GM12892 (cell line): ENCODE measurements at places on chromosomes 5 and 9.

DNA sequence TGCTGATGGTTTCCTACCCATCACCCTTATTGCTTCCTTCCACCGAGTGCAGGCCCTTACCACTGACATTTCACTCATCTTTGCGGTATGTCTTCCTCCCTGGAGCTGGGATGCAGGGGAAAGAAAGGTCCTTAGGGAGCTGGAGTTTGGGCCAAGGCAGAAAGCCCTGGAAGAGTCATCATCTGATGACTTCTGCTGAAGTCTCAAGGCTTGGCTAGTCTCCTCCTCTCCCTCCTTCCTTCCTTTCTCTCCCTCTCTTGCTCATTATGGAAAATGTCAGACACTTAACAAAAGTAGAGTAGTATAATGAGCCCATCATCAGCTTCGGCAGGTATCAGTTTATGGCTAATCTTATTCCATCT is 40.0 kb downstream of the LARP1 start:
- no peak for DNase-seq

GRCh38 chr5:146291421-146292074 is 47.1 kb upstream of the POU4F3 start:
- peak; percentile 5 for DNase-seq

- DNase-seq, result no peak
Measured at GRCh38 chr9:36126016-36126730, 10.4 kb upstream of the GLIPR2 start.

- DNase-seq, result no peak
Measured at GRCh38 chr9:98806394-98807035, 955 bp upstream of the GALNT12 start.

GRCh38 chr5:128579639-128580038 is 41.6 kb upstream of the FBN2 start:
- no peak for DNase-seq

GRCh38 chr5:145360936-145361335 is 474.2 kb downstream of the PRELID2 start:
- no peak for DNase-seq
